Kidney epithelial cell (primary cell): ENCODE measurements at places on chromosomes 11 and 22. TPM values are rescaled to one million over a fixed set of nuclear protein-coding genes. Genes with fewer than 3 reads are reported as not detected.

DNA sequence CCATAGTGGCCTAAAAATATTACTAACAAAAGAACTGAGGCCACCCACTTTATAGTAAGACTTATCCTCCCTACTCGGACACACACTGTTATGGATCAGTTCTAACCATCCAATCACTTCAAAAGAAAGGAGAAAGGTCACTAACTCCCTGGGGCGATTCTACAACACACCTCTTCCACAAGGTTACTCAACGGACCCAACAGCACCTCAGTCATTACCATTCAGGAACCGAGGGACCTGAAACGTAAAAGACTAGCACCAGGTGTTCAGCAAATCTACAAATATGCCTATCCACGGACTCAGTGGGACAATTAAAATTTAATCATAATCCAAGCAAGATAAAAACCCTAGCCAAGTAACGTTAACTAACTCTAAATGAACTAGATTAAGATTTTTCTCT is 1.6 kb downstream of the HNRNPUL2 start:
- DNase-seq, result no peak

DNA sequence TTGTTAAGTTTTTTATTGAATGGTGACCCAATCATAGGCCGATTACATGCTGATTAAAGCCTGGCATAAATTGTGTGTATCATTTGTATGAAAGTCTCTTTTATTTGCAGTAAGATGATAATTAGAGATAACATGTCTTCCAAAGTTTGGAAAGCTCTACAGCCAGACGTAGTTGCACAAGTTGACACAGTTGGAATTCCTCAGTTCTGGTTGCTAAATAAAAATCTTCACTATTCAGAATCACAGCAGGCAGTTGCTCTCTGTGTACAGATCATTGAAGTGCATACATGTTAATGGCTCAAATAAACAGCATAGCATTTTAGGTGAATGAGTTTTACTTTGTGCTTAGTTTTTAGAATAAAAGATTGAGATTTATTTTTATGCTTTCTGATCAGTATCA is 69.5 kb downstream of the ARHGAP42 start:
- no peak for DNase-seq

DNA sequence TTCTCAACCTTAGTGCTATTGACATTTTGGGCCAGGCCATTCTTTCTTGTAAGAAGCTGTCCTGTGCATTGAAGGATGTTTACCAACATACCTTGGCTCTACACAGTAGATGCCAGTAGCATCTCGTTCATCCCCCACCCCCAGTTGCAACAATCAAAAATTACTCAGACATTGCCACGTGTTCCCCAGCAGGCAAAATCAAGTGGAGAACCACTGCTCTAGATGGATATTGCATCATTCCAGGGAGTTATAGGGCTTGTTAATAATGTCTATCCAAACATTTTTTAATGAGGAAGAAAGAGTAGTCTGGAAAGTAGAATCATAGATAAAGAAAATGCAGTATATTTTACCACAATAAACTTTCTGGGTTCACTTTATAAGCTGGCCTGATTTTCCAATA is 64.1 kb downstream of the PRMT3 start:
- DNase-seq, result no peak

The C11orf54 gene
- total RNA-seq, result 30.5 and 33.2 TPM in 2 replicates

DNA sequence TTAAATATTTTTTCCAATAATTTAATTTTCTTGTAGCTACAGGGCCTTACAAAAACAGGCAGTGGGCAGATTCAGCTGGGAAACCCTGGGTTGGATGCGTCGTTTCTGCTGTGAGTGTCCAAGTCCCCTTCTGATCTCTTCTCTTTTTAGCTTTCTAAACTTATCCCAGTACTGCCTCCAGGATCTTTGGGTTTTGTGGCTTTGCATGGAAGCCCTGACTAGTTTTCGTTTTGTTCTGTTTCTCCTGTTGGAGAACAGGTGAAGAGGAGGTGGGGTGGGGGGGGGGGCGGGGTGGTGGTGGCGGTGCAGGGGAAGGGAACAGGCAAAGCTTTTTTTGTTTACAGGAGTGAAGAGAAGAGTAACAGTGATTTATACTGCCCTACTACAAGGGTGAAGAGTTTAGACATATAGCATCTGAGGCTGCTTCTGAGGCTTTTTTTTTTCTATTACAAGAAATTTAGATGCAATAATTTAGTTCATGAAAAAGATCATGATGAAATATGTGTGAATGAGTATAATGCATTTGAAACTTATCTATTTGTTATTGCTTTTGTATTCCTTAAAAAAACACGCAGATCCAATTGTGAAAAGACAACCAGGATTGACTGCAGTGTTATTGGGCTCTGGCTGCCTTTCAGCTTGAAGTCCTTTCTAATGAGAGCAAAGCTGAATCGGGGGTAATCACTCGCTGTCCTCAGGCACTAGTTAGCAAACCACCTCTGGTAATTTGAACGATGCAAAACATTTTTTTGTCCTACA is 142.9 kb downstream of the NCAM1 start:
- DNase-seq, result no peak

- no peak for DNase-seq
These were observed 31.4 kb downstream of the ADAMTS8 start for GRCh38 chr11:130396965-130397364.

DNA sequence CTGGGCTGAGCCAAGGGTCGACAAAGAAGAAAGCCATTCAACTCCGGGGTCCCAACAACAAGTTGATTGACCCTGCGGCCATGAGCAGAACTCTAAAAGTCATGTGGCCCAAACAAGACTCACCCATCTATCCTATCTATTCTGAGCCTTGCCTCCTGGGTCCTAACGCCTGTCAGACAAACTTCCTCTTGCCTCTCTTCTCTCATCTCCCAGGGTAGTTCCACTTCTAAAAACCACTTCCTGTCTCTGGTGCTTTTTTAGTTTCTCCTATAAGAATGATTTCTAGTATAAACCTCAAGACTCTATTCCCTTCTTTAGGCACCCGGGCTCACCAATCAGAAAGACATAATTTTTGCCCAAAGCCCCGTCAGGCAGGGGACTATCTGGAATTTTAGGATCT is 530.2 kb downstream of the DLG2 start:
- DNase-seq, result no peak

The AAMDC gene
- total RNA-seq, result 12.4 and 16.1 TPM in 2 replicates

The OR56B1 gene
- not detected in 2 replicates for total RNA-seq

DNA sequence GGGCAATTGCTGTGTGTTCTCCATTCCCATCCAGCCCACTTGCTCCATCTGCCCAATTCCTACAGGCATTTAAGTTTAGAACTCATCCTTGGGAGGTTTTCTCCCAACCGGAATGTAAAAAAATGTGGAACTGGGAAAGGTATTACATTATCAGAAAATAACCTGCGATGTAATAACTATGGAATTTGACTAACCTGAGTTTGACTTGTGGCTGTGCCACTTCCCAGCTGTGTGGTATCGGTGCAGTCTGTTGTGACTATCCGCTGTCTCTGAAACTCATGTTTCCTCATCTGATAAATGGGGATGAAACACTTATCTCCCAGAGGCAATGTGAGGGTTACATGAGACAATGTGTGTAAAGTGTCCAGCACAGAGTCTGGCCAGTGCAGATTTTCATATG is 77.6 kb downstream of the TENM4 start:
- DNase-seq, result no peak

DNA sequence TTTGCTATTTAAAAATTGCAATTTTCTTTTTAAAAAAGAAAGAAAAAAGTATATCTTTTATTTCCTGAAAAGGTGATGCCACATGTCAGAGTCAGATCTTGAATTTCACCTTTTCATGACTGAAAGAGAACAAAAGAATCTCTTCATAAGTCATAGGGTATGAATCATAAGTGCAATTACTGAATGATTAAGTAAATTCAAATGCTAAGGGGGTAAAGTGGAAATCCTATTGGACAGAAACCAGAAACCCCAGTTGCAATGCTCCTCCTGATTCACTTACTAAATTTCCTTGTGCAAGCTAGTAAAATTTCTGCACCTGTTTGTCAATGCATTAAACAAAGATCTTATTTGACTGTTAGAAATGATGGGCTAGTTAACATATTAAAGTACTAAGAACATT is 8.2 kb upstream of the PRRG4 start:
- no peak for DNase-seq

The LTO1 gene
- 12.6 and 18.6 TPM in 2 replicates for total RNA-seq
